Left lung (tissue), 14 donors: ENCODE measurements at places on chromosomes 5 and 9. TPM values are rescaled to one million over a fixed set of nuclear protein-coding genes. Genes with fewer than 3 reads are reported as not detected.

- peak; percentile 91 for DNase-seq
These were observed 31.0 kb downstream of the GOLGA2 start for GRCh38 chr9:128244837-128245231.

GRCh38 chr5:149141224-149141956 lies at the start of gene ABLIM3:
Gene ABLIM3, plus strand, starts transcription at chr5:149141493. Its CDS starts 603 bp downstream, at chr5:149142096.
- peak; percentile 67 for DNase-seq

GRCh38 chr5:78429332-78429980 lies 69.0 kb downstream of the SCAMP1 start:
- DNase-seq, result no peak

Gene LEAP2
- polyA plus RNA-seq, result 4.1 TPM

DNA sequence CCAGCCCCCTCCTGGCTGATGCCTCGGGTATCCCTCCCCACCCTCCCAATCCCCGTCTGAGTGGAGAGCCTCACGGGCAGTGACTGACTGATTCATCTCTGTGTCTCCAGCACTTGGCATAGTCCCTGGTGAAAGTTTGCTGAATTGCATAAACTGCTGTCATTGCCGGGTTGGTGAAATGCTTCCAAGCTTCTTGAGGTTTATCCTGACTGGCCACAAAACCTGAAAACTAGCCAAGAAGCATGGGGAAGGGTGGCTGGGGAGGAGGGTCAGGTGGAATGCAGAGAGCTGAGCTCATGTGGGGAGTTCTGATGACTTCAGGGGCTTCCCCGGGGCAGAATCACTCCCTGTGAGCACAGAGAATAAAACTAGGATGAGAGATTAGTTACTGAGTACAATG lies 56.9 kb upstream of the GGTA1 start:
- DNase-seq, result peak; percentile 61

DNA sequence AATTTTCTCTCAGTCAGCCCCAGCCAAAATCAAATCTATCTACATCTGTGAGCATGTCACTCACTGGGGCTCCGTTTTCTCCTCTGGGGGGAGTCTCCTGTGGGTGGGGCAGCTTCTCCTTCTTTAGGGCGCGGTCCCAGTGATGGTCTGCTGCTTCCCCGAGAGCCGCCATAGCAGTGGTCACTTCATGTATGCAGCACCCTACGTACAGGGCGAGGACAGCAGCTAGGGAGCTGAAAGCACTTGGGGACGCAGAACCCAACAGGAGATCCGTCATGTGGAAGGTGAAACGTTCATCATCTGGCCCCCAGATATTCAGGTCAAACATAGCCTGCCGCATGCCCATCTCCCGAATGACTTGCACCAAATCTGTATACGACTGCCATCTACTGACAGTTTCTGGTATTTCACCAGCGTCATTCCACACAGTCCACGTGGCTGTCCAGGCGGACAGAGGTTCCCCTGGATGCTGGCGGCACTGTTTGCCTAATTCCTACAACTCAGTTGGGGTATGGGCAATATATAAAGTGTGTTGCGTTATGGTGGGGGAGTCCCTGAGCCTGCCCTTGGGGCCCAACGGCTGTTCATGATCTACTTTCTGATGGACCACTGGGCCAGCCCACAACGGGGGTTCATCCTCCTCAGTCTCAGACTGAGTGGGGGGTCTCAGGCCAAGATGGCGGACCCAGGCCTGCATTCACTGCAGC lies 795.0 kb downstream of the EFNA5 start:
- peak; percentile 61 for DNase-seq

Gene SLC6A18
- not detected for polyA plus RNA-seq

DNA sequence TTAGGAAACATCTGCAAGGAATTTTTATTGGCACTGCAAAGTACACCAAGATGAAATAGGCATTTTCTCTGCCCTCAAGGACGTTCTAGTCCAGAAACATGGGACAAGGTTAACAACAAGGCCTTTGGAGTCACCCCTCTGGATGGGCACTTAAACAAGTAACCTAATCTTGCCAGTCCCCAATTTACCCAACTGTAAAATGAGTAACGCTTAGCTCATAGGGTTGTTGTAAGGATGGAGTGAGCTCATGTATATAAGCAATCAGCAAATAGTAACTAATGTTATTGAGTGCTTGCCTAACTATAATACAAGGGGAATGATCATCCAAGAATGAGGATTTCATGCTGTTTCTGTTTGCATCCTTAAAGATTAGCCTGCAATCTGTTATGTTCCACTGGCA lies 189.3 kb downstream of the PAPPA start:
- DNase-seq, result no peak

DNA sequence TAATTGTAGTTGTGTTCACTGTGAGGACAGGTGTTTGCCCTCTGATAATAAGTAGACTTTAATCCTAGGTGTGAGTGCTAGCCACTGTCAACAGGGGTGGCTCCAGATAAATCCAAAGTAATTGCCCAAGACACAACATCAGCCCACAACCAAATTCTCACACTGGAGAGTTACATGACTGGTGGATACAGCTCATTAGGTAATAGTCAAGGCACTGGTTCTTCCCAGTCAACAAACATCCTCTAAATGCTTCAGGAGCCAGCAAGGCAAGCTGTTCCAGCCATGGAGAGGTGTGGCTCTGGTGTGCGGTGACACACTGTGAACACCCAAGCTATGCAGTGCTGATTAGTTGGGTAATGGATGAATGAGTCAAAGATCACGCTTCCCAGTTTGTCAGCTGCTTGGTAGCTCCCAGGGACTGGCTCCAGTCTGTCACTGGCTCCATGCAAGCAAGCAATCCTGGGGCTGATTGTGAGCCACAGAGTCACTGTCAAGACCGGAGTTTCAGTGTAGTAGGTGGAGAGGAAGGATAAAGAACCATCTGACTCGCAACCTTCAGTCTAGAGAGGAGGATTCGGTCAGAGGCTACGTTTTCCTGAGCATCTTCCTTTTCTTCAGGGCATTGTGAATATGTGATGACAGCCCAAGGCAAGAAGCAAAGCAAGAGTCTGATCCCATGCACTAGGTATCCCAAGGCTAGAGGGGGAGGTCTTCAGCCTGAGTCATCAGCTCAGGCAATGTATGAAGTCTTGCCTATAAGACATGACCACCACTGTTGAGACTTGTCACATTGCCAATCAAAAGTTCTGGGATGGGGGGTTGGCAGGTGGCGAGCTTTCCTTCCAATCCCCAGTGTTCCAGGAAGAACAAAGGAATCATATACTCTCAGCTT lies 63.1 kb downstream of the UGCG start:
- DNase-seq, result peak; percentile 56

- DNase-seq, result no peak
These were observed 87.2 kb downstream of the MRPS27 start for GRCh38 chr5:72232838-72233237.

- no peak for DNase-seq
These were observed 5.5 kb downstream of the PCYOX1L start for GRCh38 chr5:149363358-149363757.

DNA sequence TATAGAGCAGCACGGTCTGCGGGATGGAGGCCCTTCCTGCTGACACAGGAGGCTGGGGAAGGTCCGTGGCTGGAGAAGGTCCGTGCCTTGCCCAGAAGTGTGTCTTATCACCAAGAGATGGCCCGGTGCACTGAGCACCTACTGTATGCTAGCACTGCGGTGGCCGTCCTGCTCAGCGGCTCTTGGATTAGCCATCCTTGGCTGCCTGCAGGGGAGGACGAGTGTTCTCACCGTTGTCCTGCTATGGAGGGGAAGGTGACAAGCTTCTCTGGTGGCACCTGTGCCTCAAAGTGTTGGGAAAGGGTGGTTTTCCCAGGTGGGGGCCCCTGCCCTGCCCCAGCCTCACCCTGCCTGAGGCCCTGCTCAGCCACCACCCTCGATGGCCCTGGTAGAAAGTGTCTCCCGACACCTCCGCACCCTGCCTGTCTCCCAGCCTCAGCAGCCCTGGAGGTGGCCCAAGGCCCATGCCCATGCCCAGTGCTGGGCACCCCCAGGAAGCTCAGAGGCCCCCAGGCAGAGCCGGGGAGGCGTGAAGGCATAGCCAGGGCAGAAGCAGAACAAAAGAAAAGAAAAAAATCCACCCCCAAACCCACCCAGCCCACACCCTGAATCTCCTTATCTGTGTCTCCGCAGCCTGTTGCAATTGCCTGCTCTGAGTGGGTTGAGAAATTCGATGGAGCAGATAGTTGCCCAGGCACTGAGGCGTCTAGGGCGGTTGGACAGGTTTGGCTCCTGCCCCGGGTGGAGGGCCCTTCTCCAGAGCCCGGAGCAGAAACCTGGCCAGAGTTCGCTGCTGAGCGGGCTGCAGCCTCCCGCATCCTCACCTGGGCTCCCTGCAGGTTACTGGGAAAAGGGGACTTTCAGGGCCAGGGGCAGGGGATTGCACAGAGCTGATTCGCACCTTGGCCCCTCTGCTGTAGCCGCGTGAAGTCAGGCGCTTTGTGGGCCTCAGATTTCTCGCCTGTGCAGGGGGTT lies 30.5 kb downstream of the RXRA start:
- no peak for DNase-seq

DNA sequence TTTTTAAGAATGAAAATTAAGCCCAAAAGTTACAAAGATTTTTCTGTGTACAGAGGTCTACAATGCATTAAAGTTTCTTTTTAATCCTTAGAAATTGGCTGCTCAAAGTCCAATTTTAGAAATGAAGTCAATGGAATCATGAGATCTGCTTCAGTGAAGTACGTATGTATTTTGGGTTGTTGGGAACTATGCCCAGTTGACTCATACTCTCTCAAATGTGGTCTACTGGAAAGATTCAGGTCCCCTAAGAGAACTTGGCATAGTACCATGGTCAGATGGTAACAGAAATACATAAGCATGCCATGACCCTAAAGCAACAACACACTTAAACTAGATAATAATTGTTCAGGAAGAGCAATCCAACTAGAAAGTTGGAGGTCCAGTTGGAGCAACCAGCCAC lies 23.0 kb downstream of the FBLL1 start:
- no peak for DNase-seq

- no peak for DNase-seq
These were observed 64.2 kb upstream of the FST start for GRCh38 chr5:53416144-53416738.

GRCh38 chr9:122205176-122205575 lies 23.6 kb downstream of the LHX6 start:
- DNase-seq, result no peak

DNA sequence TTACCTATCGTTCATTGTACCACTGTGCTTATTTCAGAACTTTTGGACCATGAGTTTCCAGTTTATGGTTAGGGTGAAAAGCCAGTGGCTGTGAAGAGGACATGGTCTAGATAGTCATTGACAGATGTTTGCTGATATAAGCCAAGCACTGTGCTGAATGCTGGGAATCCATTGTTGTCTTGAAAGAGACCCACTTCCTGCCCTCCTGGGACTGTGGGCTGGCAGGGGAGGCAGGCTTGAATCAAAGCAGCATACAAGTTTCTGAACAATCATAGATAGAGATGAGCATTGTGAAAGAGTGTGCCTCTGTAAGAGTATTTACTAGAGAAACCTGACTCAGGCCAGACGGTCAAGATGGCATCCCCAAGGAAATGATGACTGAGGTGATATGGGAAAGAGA lies 73.4 kb downstream of the NMUR2 start:
- DNase-seq, result no peak

DNA sequence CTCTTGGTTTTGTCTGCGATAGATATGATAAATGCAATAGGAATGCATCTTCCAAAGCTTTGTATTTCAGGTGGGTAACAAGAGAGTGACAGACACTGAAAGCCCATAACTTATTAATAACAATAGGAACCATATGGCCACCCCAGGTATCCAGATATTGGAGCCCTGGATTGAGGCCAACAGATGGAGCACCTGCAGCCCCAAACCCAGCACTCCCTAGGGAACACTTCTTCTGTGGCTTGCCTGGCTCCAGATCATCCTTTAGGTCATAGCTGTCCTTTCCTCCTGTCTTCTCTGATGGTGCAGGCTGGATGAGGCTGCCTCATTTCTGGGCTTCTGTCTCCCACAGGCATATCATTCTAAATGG lies 5.0 kb upstream of the IL3 start:
- DNase-seq, result no peak

DNA sequence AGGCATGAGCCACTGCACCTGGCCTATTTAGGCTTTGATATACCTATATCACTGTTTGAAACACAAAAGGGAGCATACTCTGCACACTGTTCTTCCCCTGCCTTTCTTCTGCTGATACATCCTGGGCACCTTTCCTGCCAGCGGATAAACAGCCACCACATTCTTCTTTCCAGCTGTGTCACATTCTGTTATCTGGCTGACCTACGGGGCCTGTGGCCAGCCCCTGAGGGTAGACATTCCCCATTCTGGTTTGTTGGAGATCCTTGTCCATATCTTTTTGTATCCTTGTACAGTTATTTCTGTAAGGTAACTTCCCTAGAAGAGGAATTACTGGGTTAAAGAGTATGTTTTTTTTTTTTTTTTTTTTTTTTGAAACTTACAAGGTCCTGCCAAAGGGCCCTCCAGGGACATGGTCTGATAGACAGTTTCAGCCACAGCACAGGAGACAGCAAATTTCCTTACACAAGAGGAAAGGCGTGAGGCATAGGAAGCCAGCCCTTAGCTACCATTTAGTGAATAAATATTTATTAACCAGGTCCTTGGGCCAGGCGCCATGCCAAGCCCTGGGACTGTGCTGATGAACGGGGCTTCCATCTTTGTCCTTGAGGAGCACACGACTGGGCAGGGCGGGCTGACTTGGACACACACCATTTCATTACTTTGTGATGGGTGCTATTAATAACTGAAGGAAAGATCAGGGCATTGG lies 57.8 kb downstream of the ERGIC1 start:
- peak; percentile 69 for DNase-seq

- peak; percentile 79 for DNase-seq
These were observed at the start of gene ISL1 for GRCh38 chr5:51383131-51384121. Gene ISL1, plus strand, starts transcription at chr5:51383448. Its CDS starts 224 bp downstream, at chr5:51383672.

Gene TEX48
- not detected for polyA plus RNA-seq

Gene SLC6A3
- 4.5 TPM for polyA plus RNA-seq

GRCh38 chr5:32241034-32241783 lies 67.1 kb upstream of the GOLPH3 start:
- DNase-seq, result no peak

DNA sequence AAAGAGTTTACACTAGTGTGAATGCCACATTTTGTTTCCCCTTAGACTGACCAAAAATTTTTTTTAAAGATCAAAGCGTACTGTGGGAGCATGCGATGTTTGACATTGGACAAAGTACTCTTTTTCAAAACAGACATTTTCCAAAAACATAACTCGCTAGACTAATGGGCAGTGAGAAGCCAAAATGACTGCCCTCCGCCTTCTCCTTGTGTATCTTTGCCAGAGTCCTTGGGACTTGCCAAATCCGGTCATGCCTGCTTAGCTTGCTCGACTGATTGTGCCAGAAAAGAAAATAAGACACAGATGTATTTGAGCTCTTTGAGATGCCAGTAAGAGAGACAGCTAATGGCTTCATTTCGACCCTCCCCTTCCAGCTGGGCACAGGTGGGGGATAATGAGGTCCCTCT lies 157.5 kb downstream of the MAPKAP1 start:
- DNase-seq, result no peak

GRCh38 chr5:88290801-88291200 lies 22.2 kb upstream of the TMEM161B start:
- DNase-seq, result no peak

Gene PDGFRB
- 220 TPM for polyA plus RNA-seq

Gene RAD23B
- 120 TPM for polyA plus RNA-seq
